A172 (cell line): ENCODE measurements at places on chromosomes 5 and 9. TPM values are rescaled to one million over a fixed set of nuclear protein-coding genes. Genes with fewer than 3 reads are reported as not detected.
A peak's percentile ranks its signal among the peaks of the same experiment; 100 is the strongest.

- DNase-seq: peak; percentile 38
Observed at GRCh38 chr9:70229579-70229978, 29.2 kb upstream of the SMC5 start.

DNA sequence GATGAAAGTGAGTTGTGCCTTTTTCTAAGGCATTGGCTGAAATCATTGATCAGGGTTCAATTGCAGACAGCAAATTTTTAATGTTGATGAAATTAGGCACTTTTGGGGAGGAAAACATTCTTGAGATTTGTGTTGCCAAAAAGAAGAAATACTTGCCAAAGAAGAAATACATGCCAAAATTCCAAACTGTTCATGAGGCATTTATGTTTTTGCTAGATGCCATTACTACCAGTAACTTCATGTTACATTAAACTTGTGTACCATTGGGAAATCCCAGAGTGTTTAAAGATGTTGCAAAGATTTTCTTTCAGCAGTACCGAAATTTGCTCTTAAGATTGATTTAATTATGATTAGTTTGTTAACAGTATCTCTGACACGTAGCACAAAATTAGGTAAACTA lies 7.0 kb downstream of the XRCC4 start:
- no peak for DNase-seq

DNA sequence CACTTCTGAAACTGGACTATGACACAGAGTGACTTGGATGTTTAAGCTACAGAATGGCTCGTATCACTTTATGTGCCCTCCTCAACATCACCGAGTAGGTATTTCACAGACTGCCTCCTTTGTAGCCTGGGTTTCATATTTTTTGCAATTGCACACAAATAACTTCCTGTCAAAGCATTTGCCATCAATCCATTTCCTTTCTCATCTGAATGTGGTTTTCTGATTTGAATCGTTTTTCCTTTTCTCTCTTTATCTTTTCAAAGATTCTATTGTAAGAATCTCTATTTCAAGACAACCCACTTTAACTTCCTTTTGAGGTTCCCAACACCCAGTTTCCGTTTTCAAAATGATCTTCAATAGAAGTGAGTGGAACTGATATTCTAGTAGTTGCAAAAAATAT lies 563.8 kb upstream of the ARRDC3 start:
- DNase-seq: no peak

KIF20A gene
- total RNA-seq: 105 and 109 TPM in 2 replicates

DNA sequence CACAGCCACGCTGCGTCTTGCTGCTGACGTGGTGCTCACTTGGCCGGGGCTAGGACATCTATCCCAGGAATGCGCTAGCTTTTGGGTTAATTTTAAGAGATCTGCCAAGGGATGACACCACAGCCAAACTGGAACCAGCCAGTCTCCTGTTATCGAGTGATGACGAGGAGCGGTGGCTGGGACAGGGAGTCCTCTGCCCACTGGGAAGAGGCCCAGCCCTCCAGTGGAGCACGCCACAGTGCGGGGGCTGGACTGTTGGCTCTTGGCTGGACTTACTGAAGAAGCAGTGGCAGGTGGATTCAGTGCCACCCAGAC lies 55.1 kb upstream of the PHYKPL start:
- DNase-seq: no peak

TRPM3 gene
- total RNA-seq: 0.09 and 0.57 TPM in 2 replicates

GRCh38 chr5:80955082-80955590 lies 5.0 kb upstream of the RASGRF2 start:
- DNase-seq: no peak

GRCh38 chr5:66538531-66538930 lies 57.7 kb upstream of the MAST4 start:
- DNase-seq: peak; percentile 5

PCDHGA7 gene
- 0.69 TPM in 2 replicates for total RNA-seq
